ENCODE measurements at places on chromosomes 2 and 18.

GRCh38 chr2:27954771-27955383 is 64.3 kb downstream of the BABAM2 start:
- DNase-seq, result peak; percentile 98

GRCh38 chr2:196054631-196055030 is 14.0 kb downstream of the DNAH7 start:
- DNase-seq, result no peak

DNA sequence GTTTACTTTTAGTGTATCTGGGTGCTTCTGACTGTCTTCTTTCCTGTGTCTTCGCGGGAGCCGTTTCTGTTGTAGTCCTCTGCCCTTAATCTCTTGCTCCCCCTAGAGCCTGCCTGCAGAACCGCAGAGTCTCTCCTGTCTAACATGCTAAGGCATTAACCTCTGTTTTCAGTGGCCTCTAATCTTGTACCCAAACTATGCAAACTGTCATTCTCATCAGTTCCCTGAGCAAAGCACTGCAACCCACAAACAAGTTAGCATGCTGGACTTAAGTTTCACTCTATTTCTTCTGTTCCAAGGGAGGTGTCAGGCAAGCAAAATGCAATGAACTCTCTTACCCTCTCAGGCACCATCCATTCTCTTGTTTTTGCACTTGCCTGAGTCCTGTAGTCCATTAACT is 138.4 kb downstream of the OTX1 start:
- DNase-seq, result no peak

GRCh38 chr2:20620271-20620681 is 30.6 kb downstream of the HS1BP3 start:
- no peak for DNase-seq

DNA sequence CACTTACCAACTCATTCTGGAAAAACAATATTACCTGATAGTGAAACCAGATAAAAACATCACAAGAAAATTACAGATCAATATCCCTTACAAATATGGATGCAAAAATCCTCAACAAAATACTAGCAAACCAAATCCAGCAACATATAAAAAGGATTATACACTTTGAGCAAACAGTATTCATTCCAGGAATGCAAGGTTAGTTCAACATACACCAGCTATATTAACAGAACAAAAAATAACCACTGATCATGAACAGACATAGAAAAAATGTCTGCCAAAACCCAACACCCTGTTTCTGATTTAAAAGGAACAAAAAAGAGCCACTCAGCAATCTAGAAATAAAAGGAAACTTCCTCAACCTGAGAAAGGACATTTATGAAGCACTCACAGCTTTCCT is 62.1 kb downstream of the TLK1 start:
- DNase-seq, result no peak

- DNase-seq, result no peak
Observed at GRCh38 chr18:48659188-48660009, 120.6 kb downstream of the CTIF start.

GRCh38 chr2:173898996-173899395 is 66.2 kb downstream of the SP3 start:
- DNase-seq, result no peak

GRCh38 chr2:209458008-209458979 is 34.4 kb downstream of the MAP2 start:
- peak; percentile 78 for DNase-seq

DNA sequence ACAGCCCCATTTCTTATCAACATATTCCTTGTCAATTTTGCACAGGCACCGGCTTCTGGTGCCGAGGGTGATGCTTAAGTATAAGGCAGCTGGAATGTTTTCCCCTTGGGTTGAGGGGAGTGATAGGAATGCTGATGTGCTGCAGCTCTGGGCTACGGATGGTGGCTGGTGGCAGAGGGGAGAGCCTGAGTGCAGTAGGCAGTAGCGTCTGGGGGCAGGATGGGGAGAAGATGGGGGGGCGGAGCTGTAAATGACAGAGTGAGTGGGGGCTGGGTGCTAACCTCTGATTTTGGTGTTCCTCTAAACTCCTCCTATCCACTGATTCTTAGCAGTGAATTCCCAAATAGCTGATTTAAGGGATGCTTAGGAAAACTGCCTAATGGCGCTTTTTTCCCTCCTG is 20.7 kb downstream of the TMEM178A start:
- no peak for DNase-seq

DNA sequence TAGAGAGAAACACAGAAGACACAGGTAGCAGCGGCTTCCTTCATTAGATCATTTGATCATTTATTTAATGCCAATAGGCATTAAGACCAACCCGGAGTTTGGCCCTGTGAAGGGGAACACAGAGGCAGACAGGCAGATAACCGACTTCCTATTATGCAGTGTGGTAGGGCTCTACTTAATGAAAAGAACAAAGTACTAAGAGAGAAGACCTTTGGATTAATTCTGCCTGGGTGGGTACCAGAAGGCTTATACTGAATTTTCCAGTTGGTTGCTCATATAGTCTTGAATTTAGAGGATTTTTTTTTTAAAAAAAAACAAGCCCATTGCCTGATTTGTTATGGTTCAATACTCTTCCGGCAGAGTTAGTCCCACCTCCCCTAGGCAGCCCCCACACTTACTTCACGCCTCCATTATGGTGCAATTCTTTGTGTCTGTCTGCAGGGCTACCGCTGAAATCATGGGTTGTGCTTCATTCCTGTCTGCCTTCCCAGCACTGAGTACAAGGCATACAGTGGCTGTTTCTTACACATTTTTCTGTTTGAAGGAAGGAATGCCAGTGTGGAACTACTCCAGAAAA is 244.3 kb upstream of the APCDD1 start:
- DNase-seq, result no peak

DNA sequence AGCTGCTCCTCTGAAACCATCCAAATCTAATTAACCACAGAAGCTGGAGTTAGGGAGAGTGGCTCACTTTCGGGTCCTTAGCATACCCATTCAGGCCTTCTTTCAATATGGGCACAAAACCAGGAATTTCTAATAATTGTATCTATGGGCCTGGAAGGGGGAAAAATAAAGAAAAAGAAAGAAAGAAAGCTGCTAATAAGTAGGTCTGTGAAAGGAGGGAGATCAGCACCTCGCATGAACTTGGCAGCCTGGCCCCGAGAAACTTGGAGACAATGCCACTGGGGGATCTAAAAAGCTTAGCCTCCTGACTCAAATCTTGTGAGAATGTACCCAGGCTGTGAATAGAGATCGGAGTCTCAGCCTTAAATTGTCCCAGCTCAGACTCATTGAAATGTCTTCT is 252.1 kb upstream of the SLC14A2 start:
- no peak for DNase-seq

DNA sequence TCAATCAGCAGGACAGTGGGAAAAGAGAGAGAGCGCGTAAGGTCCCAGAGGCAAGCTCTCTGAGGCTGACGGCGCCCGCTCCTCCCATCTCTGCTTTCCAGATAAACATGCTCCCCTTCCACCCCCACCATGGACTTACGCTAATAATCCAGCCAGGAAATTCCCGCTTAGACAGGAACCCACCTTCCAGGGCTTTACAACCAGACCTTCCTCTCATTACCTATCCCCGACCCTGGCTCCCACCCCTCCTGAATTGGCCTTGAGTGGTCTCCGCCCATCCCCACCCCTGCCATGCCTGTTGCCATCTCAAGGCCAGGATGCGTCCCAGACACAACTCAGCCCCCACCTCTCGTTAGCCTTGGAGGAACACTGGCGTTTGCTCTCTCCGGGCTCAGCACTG is 131.1 kb downstream of the SMAD2 start:
- DNase-seq, result no peak

- DNase-seq, result peak; percentile 34
Observed at GRCh38 chr2:186274936-186275575, 211.0 kb upstream of the ZC3H15 start.

GRCh38 chr2:55157474-55157884 is 74.6 kb downstream of the CLHC1 start:
- no peak for DNase-seq

GRCh38 chr2:100900156-100900795 is 80.3 kb downstream of the NPAS2 start:
- no peak for DNase-seq

DNA sequence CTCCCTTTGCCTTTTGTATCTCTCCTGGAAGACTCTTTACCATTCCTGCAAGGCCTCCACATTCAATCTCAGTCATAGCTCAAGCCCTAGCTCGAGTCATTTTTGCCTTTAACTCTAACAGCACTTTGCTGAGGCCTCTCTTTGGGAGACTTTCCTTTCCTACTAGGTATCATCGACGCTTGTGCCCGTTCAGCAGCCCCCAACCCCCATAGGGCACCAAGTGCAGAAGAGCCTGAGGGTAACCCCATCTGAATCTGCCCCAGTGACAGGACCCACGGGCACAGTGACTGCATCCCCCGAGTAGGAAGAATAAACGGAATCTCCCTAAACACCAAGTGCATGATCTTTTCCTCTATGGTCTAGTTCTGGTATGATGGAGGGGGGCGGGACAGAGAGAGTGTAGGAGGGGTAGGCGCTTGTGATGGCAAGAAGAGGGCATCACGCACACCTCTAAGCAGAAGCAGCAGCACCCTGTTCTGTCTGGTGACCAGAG is 66.3 kb downstream of the UXS1 start:
- no peak for DNase-seq

- DNase-seq, result no peak
Observed at GRCh38 chr18:50131591-50131990, 63.4 kb downstream of the MYO5B start.

- DNase-seq, result no peak
Observed at GRCh38 chr2:150140777-150141176, 346.7 kb downstream of the RND3 start.

- no peak for DNase-seq
Observed at GRCh38 chr2:11955884-11956291, 209.5 kb downstream of the LPIN1 start.

GRCh38 chr2:106995556-106995955 is 109.6 kb upstream of the ST6GAL2 start:
- DNase-seq, result no peak

DNA sequence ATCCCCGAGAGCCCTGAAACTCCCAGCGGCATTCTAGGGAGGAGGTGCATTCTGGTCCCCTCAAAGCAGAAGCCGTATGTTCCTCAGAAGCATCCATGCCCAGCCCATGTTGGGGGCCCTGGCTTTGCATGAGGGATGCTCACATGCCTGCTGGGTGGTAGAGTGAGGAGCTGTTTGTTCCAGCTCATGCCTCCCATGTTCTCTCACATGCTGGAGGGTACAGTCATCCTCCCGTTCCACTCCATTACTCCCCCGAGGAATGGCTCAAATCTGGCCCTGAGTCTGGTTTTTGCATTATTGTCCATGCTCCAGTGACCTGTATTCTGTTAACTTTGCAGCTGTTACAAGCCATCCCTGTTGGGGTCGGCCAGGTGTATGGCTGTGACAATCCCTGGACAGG is 24.1 kb downstream of the SLC14A2 start:
- no peak for DNase-seq

DNA sequence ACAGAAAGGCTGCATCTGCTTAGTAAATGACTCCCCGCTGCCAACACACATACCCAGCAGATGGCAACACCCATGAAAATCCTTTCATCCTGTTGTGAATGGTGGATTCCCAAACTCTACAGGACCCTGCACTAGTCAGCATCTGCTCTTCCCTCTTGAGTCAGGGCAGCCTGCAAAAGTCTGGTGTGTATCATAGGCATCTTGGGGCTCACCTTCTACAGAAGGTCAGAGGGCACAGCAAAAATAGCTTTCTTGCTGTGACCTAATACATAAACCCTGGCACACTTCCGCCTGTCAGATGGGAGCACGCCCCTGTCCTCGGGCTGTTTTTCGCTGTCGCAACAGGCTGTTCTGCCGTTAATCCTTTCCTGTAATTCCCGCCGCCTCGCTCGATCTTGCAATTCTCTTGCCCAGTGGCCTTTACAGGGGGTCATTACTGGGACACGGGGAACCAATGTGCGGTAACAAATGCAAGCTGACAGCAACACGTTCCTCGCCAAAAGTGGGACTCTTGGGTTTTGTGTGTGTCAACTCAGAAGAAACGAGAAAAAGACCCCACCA is 19.9 kb upstream of the SCYGR1 start:
- DNase-seq, result no peak

GRCh38 chr2:11243512-11243911 is 88.2 kb downstream of the SLC66A3 start:
- no peak for DNase-seq

GRCh38 chr2:21019678-21020021 is 24.2 kb downstream of the APOB start:
- DNase-seq, result no peak

GRCh38 chr18:22210311-22210754 is 40.9 kb downstream of the GATA6 start:
- DNase-seq, result no peak

Data from astrocyte of the cerebellum (primary cell).